Dermis microvascular lymphatic vessel endothelial cell (primary cell): ENCODE measurements at places on chromosomes 5 and 9. TPM values are rescaled to one million over a fixed set of nuclear protein-coding genes. Genes with fewer than 3 reads are reported as not detected.

Gene CDH10
- total RNA-seq = under 0.01 TPM in 1 of 2 replicates, not detected in the other

Gene NSG2
- not detected in 2 replicates for total RNA-seq

Gene ALDH1B1
- 10.5 and 11.5 TPM in 2 replicates for total RNA-seq

Gene CAVIN4
- total RNA-seq = 1.2 and 2.3 TPM in 2 replicates

Gene OR13C9
- total RNA-seq = not detected in 2 replicates

Gene GABBR2
- total RNA-seq = 1.8 and 10.2 TPM in 2 replicates

Gene GMCL2
- total RNA-seq = not detected in 2 replicates

Gene RAD17
- 9.0 and 11.7 TPM in 2 replicates for total RNA-seq

Gene STKLD1
- total RNA-seq = 0.26 and 0.38 TPM in 2 replicates

Gene ADAM19
- total RNA-seq = 35.0 and 48.8 TPM in 2 replicates

Gene SCGB3A2
- total RNA-seq = not detected in 2 replicates

Gene SPINK7
- not detected in 2 replicates for total RNA-seq

Gene TGFBI
- 2.4 and 10.5 TPM in 2 replicates for total RNA-seq

Gene PCAT7
- not detected in 2 replicates for total RNA-seq

Gene TPPP
- 0.13 TPM in 2 replicates for total RNA-seq

Gene SPINK6
- total RNA-seq = not detected in 2 replicates

Gene SMIM33
- total RNA-seq = under 0.01 TPM in 1 of 2 replicates, not detected in the other

Gene SLC34A1
- total RNA-seq = not detected in 2 replicates
